H1 (cell line): ENCODE measurements at places on chromosomes 3 and 15.

DNA sequence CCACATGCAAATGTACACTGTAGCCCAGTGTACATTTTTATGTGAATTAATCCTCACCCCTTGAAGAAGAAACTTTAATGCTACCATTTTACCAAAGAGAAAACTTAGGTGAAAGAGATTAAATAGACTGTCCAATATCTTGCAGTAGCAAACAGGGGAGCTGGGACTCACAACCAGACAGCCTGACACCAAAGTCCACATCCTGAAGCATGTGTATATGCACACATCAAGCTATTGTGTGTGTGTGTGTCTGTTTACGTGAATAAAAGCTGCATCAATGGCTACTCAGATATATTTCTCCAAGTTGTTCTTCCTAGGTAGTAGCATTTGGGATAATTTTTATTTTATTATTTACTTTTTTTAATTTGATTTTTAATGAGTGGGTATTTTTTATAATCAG is 6.7 kb downstream of the ANO10 start:
- no peak for DNase-seq

DNA sequence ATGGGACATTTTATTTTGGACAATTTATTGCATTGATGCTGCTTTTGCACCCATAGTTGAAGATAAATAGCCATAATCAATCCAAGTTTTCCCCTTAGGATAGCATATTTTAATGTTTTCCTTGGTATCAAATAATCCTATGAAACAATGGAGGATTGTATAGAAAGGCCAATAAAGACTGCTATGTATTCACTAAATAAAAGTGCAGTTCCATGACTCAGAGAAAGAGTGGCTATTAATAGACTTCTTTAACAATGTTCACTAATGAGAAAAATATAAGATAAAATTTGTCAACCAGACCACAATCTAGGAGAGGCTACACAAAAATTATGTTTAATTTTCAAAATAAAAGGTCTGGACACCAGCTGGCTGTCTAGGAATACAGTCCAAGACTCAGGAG is 560.9 kb upstream of the AGTR1 start:
- no peak for DNase-seq

GRCh38 chr3:174598885-174599439 is 260.2 kb upstream of the NAALADL2 start:
- DNase-seq = no peak

GRCh38 chr3:40278791-40279190 is 30.7 kb upstream of the EIF1B start:
- DNase-seq = no peak

GRCh38 chr15:34582461-34583371 is 735 bp downstream of the GOLGA8B start:
- DNase-seq = no peak

- no peak for DNase-seq
Measured at GRCh38 chr15:43527802-43528541, 10.6 kb downstream of the MAP1A start.

DNA sequence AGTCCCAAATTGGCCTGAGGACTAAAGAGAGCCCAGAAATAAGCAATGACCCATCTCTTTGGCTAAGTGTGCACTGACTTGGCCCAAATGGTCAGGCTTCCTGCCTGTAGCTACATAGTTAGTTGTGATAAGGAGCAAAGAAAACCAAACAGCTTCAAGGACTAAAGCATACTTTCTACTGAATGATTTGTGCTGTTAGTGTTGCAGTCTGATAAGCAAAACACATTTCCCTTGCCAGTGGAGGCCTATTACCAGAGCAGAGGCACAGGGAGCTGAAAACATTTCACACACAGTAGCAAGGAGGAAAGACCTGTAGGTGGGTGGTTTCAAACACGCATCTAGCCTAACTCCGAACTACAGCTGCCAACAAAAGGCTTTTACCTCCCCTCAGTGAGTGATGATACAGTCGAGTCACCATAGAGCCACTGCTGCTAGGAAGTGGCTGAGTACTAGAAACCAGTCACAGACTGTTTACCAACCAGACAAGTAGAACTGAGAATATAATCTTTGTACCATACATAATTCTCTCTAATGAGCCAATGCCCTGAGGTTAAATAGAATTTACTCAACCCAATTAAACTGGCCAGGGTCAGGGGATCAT is 222.3 kb upstream of the THBS1 start:
- DNase-seq = no peak

GRCh38 chr15:31102039-31102321 is 455 bp upstream of the TRPM1 start:
- no peak for DNase-seq

DNA sequence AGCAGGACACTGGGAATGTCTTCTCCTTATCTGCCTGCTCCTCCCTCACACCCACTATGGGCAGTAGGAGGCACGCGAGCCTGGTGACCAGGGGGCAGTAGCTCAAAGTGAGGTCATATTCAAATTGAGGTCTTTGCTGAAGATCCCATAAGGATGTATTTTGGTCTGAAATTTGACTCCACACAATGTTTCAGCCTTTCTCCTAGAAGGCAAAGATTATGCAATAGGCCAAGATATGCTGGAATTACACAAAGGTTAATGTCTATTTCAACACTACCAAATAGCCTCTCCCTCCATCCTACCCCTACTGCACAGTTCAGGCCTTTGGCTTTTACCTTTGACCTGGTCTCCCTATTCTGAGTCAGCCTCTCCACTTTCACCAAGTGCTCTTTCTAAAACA is 203.0 kb downstream of the TIGIT start:
- DNase-seq = no peak

- DNase-seq = no peak
Measured at GRCh38 chr15:82294061-82294690, 31.6 kb downstream of the SAXO2 start.

- DNase-seq = no peak
Measured at GRCh38 chr3:13113346-13114330, 40.4 kb upstream of the IQSEC1 start.

- no peak for DNase-seq
Measured at GRCh38 chr3:168583977-168584376, 488.3 kb upstream of the GOLIM4 start.

- no peak for DNase-seq
Measured at GRCh38 chr3:48630407-48630806, 4.9 kb downstream of the SLC26A6 start.

- DNase-seq = no peak
Measured at GRCh38 chr3:168859143-168859542, 763.4 kb upstream of the GOLIM4 start.

DNA sequence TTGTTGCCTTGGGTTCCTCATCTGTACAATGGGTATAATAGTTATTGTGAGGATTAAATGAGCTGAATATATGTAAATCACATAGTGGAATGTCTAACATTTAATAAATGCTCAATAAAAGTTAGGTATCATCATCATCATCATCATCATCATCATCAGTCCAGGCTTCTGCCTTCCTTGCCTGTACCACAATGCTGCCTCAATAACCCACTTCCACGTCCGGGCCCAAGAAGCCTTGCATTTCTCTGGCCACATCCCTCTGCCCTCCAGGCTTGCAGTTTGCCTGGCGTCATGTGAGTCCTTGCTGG is 137.4 kb downstream of the THSD4 start:
- no peak for DNase-seq

DNA sequence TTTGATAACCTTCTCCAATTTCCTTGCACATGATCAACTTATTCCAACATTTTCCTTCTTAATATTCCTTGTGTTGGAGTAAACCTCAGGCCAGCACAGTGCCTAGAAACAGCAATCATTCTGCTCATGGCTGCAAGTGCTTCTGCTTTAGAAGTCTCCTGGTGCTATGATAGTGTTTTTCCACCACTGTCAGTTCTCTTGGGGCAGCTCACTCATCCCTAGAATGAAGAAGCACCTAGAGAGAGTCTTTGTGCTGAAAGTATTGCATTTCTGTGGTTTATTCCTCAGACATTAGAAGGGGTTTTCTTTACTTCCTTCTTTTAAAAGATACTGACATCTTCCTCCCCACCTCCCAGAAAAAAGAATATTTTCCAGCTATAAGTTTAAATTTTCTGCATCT is 183.5 kb downstream of the RYR3 start:
- no peak for DNase-seq

- DNase-seq = no peak
Measured at GRCh38 chr3:149151843-149152242, 22.4 kb downstream of the HPS3 start.

- no peak for DNase-seq
Measured at GRCh38 chr15:66764072-66764786, 62.2 kb downstream of the SMAD6 start.

GRCh38 chr3:54530944-54531343 is 396.9 kb downstream of the LRTM1 start:
- DNase-seq = no peak

DNA sequence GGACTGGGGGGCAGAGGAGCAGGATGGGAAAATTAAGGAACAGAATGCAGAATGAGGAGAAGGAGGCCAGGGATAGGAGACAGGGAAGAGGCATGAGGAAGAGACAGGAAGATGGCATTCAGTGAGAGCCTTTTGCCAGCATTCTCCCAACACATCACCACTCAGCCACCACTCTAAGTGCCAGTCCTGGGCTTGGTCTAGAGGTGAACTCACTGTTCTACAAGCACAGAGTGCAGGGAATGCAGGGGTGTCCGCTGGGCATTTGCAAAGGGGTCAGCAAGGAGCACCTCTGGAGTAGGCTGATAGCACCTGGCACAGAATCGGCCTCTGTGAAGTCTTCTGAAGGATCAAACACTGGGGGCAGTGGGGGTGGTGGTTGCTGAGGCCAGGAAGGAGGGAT is 14.6 kb upstream of the IGDCC3 start:
- no peak for DNase-seq

DNA sequence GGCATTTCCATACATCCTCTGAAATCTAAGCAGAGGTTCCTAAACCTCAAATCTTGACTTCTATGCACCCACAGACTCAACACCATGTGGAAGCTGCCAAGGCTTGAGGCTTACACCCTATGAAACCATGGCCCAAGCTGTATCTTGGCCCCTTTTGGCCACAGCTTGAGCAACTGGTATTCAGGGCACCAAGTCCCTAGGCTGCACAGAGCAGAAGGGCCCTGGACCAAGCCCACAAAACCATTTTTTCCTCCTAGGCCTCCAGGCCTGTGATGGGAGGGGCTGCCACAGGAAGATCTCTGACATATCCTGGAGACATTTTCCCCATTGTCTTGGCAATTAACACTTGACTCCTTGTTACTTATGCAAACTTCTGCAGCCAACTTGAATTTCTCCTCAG is 54.4 kb upstream of the IL12A start:
- no peak for DNase-seq

- DNase-seq = no peak
Measured at GRCh38 chr15:34729886-34730285, 24.9 kb downstream of the GJD2 start.

DNA sequence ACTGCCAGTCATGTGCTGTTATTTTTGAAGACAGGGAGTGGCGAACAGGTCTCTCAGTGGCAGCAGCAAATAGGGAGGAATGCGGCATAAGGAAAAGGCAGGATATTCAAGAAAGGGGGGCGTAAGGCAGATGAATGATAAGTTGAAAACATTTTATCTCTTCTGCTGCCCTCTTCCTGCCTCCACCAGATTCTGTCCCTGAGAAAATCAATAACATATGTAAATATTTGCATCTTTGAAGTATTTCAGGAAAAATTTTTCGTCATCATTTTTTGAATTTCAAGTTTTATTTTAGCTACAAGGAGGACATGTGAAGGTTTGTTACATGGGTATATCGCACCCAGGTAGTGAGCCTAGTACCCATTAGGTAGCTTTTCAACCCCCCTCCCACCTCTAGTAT is 616.7 kb downstream of the MCTP2 start:
- no peak for DNase-seq

- DNase-seq = no peak
Measured at GRCh38 chr15:96629511-96629910, 299.0 kb downstream of the NR2F2 start.

DNA sequence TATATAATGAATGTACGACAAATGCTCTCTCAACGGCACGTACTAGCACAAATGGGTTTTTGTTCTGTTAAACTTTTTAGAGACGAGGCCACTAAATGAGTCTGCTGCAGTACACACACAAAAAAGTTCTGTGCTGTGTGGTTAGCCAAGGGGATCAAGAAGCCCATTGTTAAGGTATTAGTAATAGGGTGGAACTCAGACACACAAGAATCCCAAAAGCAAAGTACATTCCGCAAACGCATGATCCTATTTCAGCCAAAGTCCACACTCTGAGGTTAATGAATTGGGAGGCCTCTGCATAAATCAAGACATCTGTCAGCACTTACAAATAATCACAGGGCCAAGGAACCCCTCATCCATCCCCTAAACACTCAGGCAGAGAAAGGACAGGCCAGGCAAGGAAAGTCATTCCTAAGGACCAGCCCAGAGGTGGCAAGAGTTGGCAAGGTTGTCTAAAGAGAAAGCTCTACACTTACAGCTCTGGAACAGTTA is 12.1 kb downstream of the OSBPL10 start:
- no peak for DNase-seq

- DNase-seq = no peak
Measured at GRCh38 chr15:38671006-38671387, 106.4 kb upstream of the RASGRP1 start.

DNA sequence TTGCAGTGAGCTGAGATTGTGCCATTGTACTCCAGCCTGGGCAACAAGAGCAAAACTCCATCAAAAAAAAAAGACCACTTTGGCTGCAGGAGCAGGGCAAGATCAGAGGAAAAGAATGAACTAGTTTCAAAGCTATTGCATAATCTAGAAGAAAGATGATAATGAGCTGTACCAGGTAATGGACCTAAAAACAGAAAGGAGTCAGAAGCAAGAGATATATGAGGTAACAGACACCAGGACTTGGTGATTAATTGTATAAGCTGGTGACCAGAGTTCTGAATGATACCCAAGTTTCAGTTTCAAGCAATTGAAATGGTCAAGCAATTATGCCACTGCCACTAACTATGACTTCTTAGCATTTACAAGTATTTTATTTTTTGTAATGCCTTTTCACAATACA is 2.9 kb downstream of the POLQ start:
- DNase-seq = no peak

DNA sequence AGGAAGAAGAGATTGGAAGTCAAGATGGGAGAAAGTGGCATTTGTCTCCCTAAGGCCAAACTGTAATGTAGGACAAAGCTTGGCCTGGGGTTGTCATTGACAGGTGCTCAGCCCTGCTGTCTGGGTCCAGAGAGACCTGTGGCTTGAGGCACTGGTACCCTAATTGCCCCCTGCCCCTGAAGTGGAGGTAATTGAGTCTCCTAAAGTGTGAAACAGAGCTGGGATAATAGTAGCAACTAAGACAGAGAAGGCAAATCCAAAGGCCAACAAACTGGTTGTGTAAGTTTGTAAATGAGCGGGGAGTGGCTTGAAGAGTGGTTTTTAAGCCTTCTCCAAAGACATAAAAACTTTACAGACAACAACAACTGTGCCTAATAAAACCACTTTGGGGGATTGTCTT is 264.2 kb upstream of the ROPN1 start:
- DNase-seq = no peak

DNA sequence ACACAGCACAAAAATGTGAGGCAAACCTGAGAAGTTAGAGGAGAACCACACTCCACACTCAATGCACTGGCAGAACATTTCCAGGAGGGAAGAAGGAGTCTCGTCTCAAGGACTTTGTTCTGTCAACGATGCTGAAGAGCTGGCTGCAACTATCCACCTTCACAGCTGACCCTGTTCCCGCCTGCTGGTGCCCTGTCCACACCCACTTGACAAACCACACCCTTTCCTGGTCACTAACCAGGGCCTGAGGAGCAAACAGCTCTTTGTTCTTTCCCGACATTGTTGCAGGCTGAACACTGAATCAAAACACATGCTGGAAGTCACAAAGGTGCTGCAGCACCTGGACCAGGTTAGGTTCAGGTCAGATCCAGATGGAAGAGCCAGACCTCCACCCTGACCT is 92.6 kb upstream of the ARRDC4 start:
- no peak for DNase-seq
